ENCODE measurements at places on chromosomes 1 and 21.

DNA sequence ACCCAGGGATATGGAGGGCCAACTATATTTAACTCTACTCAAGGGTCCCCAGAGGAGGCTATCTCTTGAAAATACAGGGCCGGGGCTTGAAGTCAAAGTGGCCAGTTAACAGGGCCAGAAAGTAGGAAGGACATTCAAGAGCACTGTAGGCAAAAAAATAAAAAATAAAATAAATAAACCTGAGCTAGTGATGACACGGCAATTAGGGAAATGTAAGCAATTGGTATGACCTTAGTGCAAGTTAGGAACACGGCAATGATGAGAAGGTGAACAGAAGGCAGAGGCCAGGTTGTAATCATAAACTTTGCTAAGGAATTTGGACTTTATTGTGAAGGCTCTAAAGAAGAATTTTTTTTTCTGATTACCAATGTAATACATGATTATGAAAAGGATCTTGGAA is 3.4 kb upstream of the B3GALNT2 start:
- no peak for DNase-seq

GRCh38 chr1:219149009-219149577 is 24.6 kb upstream of the LYPLAL1 start:
- DNase-seq, result no peak

DNA sequence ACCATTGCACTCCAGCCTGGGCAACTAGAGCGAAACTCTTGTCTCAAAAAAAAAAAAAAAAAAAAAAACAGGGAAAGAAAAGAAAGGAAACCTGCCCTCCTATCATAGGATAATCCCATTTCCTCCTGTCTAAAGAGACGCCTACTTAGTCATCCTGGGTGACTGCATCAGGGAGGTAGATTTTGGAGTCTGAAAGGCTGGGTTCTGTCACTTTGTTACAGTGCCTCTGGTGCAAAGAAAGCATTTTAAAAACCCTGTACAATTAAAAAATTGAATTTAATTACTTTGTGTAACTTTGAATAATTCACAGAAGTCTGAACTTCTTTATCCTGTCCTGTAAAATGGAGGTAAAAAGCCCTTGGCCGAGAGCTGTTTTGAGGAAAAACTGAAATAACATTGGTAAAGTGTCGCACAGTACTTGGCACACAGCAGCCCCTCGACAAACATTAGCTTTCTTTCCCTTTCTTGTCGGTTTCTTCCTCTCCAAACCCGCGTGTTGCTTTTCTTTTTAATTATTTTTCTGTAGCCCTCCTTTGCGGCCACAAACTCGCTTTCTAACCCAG is 657 bp upstream of the HDAC1 start:
- DNase-seq, result no peak

DNA sequence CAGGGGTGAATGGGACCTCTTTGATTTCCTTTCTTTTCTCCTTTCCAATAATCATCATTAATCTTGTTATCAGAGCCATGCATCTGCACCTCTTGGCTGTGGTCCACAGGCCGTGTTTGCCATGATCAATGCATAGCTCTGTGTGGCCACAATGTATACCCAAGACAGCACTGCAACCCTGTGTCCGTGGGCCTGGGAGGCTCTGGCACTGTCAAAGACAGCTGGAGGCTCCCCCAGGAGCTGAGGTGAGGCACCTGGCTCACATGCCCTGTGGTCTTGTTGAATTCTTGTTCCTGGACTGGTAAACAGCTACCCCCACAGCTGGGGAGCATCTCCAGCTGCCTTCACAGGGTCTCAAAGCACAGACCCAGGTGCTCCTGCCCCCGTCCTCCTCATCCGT is 67.2 kb upstream of the SELENON start:
- DNase-seq, result no peak

GRCh38 chr1:46492871-46493270 is 3.2 kb downstream of the DMBX1 start:
- DNase-seq, result no peak

GRCh38 chr1:175521249-175522040 is 221.9 kb downstream of the TNR start:
- no peak for DNase-seq

- no peak for DNase-seq
Measured at GRCh38 chr1:246012341-246012740, 494.7 kb downstream of the SMYD3 start.

DNA sequence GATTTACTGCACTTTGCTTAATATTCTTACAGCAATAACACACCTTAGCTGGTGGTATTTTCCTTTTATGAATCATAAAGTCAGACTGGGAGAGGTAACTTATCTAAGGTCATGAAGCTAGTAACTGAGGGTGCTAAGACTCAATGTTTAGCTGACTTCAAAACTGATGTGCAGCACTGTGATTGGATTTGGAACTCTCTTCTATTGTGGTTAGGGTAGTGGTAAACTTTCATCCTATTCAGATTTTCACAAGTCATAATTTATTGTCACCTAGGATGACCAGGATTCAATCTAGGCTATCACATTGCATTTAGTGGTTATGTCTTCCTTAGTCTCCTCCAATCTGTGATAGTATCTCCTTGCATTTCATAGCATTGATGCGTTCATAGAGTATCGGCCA is 18.9 kb downstream of the EPB41 start:
- no peak for DNase-seq

GRCh38 chr1:206824331-206824730 is 41.1 kb upstream of the IL20 start:
- no peak for DNase-seq

GRCh38 chr1:178102218-178102617 is 8.3 kb downstream of the RASAL2 start:
- no peak for DNase-seq

- DNase-seq, result no peak
Measured at GRCh38 chr1:63448731-63449246, 74.2 kb downstream of the ITGB3BP start.

DNA sequence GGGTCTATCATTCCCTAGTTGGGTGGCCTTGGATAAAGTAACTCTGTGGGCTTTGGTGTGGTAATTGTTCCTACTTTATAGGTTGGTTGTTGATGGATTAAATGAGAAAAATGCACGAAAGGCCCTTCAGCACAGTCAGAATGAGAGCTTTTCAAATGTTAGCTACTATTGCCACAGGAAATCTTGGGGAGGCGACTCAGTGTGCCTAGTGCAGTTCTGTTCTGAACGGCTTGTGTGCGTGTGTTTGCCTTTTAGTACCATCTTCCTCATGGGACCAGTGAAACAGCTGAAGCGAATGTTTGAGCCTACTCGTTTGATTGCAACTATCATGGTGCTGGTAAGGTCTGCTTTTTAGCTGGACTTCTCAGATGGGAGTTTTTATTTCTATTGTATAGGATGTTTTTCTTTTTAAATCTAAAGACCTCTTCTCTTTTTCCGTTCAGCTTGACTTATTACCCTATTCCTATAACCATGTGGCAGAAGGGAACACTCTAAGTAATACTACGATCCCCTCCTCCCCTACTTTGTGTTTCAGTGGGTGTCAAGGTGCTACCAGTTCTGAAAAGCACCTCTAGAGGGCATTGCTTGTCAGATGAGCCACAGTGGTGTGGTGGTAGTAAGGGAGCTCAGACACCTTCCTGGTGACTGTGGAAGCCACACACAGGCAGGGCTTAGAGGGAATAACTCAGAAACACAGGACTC is 9.2 kb downstream of the SFT2D2 start:
- no peak for DNase-seq

GRCh38 chr1:114755006-114755931 is 2.5 kb downstream of the CSDE1 start:
- DNase-seq, result no peak

DNA sequence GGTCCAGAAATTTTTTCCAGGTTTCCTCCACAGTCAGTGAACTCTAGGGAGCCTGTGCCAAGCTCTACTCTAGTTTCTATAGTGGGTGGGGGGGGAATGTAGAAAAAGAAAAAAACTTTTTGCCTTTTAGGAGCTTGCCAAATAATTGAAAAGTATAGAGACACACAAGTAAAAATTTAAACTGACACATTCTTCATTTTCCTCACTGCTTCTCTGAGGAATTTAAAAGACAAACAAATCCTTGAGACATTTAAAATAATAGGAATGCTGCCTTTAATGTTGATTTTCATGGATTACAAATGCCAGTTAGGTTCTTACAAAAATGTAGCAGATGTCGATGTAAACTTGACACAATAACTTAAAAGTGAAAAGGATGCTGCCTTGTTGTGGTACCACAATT is 241.9 kb downstream of the DNM3 start:
- DNase-seq, result no peak

DNA sequence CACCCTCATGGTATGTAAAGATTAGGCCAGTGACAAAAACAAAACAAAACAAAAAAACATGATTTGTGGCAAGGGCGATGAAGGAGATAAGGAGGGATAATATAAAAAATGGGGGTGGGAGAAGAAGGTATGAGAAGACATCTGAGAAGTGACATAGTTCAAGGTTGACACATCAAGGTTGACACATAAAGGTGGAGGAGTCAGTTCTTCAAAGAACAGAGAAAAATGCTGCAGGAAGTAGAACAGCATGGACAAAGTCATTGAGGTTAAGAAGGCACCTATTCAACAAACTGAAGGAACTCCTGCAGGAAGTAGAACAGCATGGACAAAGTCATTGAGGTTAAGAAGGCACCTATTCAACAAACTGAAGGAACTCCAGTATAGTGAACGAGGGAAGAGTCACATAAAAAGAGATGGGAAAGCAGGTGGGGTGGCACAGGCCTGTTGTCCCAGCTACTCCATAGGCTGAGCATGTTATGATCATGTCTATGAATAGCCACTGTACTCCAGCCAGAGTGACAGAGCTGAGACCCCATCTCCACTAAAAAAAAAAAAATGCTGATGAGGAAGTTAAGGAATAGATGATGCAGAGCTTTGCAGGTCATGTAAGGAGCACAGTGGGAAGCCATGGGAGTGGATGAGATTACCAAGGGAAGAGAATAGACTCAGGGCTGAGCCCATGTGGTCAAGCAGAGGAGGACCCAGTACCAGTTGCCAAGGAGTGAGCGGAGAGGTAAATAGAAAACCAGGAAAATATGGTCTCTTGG is 101.5 kb downstream of the ZFYVE9 start:
- DNase-seq, result no peak

GRCh38 chr1:82564333-82564732 is 763.6 kb downstream of the ADGRL2 start:
- no peak for DNase-seq

DNA sequence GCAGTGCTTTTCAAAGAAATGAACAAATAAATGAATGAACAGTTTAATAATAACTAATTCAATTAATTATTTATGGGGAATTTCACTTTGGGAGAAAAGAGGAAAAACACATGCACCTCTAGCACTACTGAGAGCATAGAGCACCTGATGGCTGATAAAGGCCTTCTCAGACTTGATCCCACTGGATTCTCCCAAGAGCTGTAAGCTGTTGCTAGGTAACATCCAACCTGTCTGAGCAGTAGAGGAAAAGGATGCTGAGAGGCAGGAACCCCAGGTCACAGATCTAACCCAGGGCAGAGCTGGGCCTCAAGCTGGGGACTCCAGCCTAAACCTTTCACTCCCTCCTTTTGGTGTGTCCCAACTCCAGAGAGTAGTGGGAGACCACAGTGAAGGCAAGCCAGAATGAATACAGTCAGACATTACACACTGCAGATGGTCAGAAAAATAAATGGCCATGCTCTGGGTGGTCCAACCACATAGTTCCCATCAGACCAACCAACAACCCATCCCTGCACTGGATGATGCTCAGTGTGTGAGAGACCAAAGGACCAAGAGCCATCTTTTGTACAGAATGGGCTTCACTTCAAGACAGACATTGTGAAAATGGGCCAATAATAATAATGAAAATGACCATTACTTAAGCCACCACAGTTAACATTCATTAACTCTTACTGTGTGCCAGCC is 15.4 kb downstream of the TRABD2B start:
- no peak for DNase-seq

- no peak for DNase-seq
Measured at GRCh38 chr1:209736490-209737117, 19.2 kb upstream of the TRAF3IP3 start.

GRCh38 chr21:34086887-34087306 is 13.5 kb downstream of the MRPS6 start:
- DNase-seq, result no peak

- DNase-seq, result no peak
Measured at GRCh38 chr1:242023805-242024204, 24.9 kb upstream of the MAP1LC3C start.

GRCh38 chr1:93888900-93889299 is 9.9 kb upstream of the DNTTIP2 start:
- no peak for DNase-seq

DNA sequence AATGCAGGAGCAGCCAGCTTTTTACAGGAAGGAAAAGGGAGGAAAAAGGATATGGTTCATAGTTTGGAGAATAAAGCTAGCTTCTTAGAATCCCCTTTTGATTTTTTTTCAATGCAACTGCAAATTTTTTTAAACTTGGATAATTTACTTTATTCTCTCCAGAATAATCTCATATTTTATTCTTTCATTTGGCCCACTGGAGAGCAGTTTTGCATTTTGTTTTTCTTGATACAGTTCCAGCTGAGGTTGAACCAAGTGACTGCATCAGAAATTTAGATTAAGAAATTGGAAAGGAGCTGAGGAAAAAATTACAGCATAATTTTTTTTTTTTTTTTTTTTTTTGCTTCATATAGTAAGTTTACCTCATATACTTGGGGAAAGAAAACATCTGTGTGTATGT is 22.8 kb downstream of the GABPA start:
- DNase-seq, result no peak

GRCh38 chr1:175413367-175413766 is 220.8 kb upstream of the KIAA0040 start:
- no peak for DNase-seq

- no peak for DNase-seq
Measured at GRCh38 chr1:10339815-10340214, 59.0 kb upstream of the PGD start.

- no peak for DNase-seq
Measured at GRCh38 chr1:242525360-242525722, 844 bp upstream of the PLD5 start.

- no peak for DNase-seq
Measured at GRCh38 chr1:240070188-240070587, 21.5 kb upstream of the FMN2 start.

- no peak for DNase-seq
Measured at GRCh38 chr1:114833421-114833820, 21.2 kb upstream of the SYCP1 start.

- DNase-seq, result no peak
Measured at GRCh38 chr1:211345719-211346118, 19.1 kb downstream of the TRAF5 start.

DNA sequence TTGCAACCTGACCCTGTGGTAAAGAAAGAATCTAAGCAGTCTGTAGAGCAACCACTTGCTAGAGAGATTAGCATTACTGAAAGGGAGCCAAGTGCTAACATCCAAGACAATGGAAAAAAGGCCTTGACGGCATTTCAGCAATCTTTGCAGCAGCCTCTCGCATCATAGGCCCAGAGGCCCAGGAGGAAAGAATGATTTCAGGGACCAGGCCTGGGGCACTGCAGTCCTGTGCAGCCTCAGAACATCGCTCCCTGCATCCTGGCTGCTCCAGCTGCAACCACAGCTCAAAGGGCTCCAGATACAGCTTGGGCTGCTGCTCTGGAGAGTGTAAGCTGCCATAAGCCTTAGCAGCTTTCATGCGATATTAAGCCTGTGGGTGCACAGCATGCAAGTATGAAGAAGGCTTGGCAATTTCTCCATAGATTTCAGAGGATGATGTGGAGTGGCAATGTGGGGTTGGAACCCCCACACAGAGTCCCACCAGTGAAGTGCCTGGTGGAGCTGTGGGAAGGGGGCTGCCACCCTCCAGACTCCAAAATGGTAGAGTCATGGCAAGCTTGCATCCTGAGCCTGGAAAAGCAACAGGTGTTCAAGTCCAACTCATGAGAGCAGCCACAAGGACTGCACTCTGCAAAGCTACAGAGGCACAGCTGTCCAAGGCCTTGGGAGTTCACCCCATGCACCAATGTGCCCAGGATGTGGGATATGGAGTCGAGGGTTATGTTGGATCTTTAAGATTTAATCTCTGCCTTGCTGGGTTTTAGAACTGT is 110.6 kb upstream of the HMGB4 start:
- no peak for DNase-seq

Measured in activated CD4-positive, alpha-beta T cell treated with anti-CD3 and anti-CD28 coated beads for 24 hours (primary cell).